ENCODE measurements at places on chromosomes 5 and 9.

- no peak for DNase-seq
These were observed 99.3 kb upstream of the HCN1 start for GRCh38 chr5:45795458-45795857.

DNA sequence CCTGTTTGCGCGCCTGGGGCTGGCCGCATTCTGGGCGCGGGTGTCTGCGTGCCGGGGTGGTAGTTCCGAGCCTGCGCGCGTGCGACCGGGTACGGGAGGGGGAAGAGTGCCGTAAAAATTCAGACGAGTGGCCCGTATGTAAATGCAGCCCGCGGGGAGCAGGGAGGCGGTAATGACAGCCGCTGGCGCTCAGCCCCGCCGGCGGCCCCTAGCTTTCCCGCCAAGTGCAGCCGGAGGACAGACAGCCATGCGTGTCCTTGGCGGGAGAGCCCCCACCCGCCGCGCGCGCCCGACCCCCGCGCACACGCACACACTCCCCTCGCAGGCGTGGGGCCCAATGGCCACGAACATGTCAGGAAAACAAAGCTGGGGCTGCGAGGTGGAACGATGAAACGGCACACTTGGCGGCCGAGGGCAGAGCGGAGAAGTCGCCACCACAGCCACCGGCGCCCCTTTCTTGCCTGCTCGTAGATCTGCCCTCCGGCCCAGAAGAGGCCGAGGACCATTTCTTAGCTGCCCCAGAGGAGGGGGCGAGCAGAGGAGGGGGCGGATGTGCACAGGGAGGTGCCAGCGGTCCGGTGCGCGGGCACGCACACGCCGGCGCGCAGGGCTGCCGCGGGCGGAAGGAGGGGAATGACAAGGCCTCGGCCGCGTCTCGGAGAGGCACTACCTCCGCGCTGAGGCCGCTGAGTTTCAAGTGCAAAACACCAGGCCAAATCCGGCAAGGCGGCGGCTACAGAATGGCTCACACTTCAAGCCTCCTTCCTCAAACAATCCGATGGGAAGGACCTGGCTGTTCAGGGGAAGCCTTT is 208.4 kb downstream of the MEF2C start:
- DNase-seq = no peak

- DNase-seq = no peak
These were observed 129.8 kb downstream of the SLC12A2 start for GRCh38 chr5:128213340-128213739.

- no peak for DNase-seq
These were observed 40.2 kb downstream of the SH3RF2 start for GRCh38 chr5:145976431-145977155.

DNA sequence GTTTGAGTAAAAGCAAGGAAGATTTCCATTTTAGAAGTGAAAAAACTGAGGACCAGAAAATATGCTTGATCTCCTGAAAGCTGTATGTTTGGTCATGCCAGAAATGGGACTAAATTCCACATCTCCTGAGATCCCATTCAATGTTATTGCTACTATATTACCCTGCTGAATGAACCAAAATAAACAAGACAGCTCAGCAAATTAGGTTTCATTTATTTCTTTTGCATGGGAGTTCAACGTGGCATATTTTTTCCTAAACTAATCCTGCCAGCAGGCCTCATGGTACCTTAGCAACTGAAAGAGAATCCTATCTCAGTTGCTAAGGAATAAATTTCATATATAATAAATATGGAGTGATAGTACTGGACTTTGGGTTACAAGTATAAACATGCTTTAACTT is 101.7 kb downstream of the ADAMTSL1 start:
- DNase-seq = no peak

GRCh38 chr5:147189109-147189424 is 45.8 kb upstream of the STK32A start:
- no peak for DNase-seq

DNA sequence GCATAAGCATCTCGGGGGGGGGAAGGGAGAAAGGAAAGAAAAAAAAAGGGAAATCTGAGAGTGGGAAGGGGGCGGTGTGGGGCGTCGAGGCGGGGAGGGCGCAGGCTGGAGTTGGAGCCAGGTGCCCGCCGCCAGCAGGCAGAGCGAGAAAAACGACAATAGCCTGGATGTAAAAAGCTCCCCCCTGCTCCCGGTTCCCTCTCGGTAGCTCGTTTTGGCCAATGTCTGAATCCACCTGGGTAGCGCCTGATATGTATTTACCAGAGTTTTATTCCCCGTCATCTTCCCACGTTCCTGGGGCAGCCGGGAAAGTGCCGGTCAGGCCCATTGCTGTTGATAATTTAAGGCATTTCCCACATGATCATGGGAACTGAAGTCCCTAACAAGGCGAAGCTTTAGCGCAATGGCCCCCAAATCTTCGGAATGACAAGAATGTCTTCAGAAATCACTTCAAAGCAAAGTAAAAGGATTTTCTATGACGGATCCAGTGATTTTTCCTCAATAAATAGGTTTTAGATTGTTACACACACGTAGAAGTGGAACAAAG is 3.0 kb upstream of the OTP start:
- DNase-seq = no peak

DNA sequence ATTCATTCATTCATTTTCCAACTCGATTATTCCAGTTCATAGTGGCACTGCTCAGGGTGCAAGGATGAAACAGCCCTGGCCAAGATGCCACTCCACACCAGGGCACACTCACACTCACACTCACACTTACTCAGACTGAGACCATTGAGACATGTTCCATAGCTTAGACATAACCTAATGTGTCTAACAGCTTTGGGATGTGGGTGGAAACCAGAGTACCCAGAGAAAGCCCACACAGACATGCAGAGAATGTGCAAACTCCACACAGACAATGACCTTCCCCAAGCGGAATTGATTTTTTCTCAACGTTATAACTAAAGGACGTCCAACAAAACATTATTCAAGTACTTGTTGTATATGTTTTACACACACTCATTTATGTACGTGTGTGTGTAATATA is 1363.5 kb downstream of the EFNA5 start:
- DNase-seq = no peak

GRCh38 chr5:122454541-122454940 is 142.5 kb downstream of the SNCAIP start:
- no peak for DNase-seq

DNA sequence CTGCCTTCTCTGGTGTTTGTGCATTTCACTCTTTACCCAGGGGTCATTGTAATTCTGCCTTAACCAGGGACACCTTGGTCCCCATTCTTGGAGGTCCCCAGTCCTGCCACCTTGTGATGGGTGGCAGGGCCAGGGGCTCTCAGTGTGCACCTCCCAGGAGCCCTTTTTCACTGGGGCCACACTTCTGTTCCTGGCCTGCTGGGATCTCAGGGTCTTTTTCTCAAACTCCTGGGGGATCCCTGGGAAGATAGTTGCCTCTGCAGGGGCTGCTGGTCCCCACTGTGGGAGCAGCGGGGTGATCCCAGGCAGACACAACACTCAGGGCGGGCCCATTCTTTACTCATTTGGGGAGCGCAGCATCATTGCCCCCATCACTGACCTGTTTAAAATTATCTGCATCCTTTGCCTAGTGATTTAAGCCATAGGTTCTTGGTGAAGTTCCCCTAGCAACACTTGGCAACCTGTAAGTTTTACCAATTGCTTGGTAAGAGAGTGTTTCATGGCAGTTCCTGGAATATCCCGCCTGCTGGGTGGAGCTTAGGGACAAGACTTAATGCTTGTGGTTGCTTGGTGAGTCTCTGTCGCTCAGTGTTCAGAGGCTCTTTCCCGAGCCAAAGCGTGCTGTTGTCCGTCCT is 15.7 kb downstream of the PHF2 start:
- no peak for DNase-seq

- no peak for DNase-seq
These were observed 57.4 kb downstream of the NRG2 start for GRCh38 chr5:139985733-139986132.

Data from stimulated activated CD4-positive, alpha-beta T cell treated with anti-CD3 and anti-CD28 coated beads, Interleukin-1b, Interleukin-23, amount 100 ng/mL, for 24 hours (primary cell).